A549 treated with Hydrocortisone at 1 μM for 4 hours (cell line): ENCODE measurements at places on chromosomes 16 and 17. TPM values are rescaled to one million over a fixed set of nuclear protein-coding genes. Genes with fewer than 3 reads are reported as not detected.

RNF43 gene
- total RNA-seq, result 0.18 to 0.45 TPM (median 0.24 TPM) in 5 replicates

PAGR1 gene
- 38.6 to 43.2 TPM (median 40.7 TPM) in 5 replicates for total RNA-seq

ANKFN1 gene
- total RNA-seq, result 0.14 to 0.17 TPM in 2 of 5 replicates, not detected in the others

MON1B gene
- total RNA-seq, result 30.6 to 38.0 TPM (median 36.0 TPM) in 5 replicates

VTN gene
- total RNA-seq, result 17.1 to 25.8 TPM (median 20.1 TPM) in 5 replicates

MSLN gene
- 2.5 to 4.0 TPM (median 3.1 TPM) in 5 replicates for total RNA-seq

CCL8 gene
- total RNA-seq, result not detected in 5 replicates

ALOX15B gene
- total RNA-seq, result 0.21 to 0.48 TPM (median 0.31 TPM) in 5 replicates
